ENCODE measurements at places on chromosomes 6 and 20. TPM values are rescaled to one million over a fixed set of nuclear protein-coding genes. Genes with fewer than 3 reads are reported as not detected.

Gene HLA-DQB1
- total RNA-seq = not detected

DNA sequence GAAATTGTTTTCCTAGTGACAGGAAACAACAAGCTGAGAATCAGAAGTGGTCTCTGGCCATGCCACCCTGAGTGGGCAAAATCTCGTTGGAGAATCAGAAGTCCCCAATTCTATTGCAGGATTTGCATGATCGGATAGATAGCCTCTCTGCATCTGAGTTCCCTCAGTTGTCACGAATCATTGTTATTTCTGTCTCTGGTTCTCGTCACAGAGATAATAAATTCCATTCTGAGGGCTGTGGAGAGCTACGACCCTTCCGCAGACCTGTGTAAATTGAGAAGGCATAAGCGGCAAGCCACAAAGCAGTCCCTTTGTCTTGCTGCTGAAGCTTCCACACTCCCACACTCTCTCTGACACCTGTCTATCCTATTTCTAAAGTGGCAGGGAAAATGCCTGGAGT, 102.4 kb upstream of the CNR1 start:
- no peak overlapping the region for H3K27ac ChIP-seq
- no peaks in the 10 kb centered on the region for H3K36me3 ChIP-seq
- H3K4me1 ChIP-seq = no peaks in the 10 kb centered on the region
- no peak overlapping the region for H3K4me3 ChIP-seq
- DNase-seq = no peak
- no peaks in the 10 kb centered on the region for H3K27me3 ChIP-seq

DNA sequence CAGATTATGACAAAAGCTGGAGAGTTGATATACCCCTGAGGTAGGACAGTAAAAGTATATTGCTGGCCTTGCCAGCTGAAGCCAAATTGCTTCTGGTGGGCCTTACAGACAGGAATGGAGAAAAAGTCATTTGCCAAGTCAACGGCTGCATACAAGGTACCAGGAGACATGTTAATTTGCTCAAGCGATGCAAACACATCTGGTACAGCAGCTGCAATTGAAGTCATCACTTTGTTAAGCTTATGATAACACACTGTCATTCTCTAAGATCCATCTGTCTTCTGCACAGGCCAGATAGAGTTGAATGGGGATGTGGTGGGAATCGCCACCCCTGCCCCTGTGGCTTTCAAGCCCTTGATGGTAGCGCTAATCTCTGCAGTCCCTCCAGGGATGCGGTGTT, 40.4 kb upstream of the POPDC3 start:
- no peaks in the 10 kb centered on the region for H3K4me1 ChIP-seq
- H3K4me3 ChIP-seq = no peak overlapping the region
- no peak overlapping the region for H3K27ac ChIP-seq
- H3K36me3 ChIP-seq = no peaks in the 10 kb centered on the region

Gene DNAH8
- total RNA-seq = under 0.01 TPM

- H3K4me1 ChIP-seq = peaks cover 10% of the 10 kb centered on the region
- H3K27ac ChIP-seq = peak overlapping the region; percentile 64
- H3K4me3 ChIP-seq = no peak overlapping the region
- H3K27me3 ChIP-seq = no peaks in the 10 kb centered on the region
Measured at GRCh38 chr6:5208057-5208456, 52.7 kb downstream of the LYRM4 start.

- H3K27me3 ChIP-seq = no peaks in the 10 kb centered on the region
- DNase-seq = peak; percentile 68
- H3K36me3 ChIP-seq = no peaks in the 10 kb centered on the region
- H3K4me3 ChIP-seq = no peak overlapping the region
- H3K27ac ChIP-seq = no peak overlapping the region
Measured at GRCh38 chr6:63899550-63899949, 263.9 kb downstream of the PHF3 start.

Gene HIVEP2
- 11.1 TPM for total RNA-seq

DNA sequence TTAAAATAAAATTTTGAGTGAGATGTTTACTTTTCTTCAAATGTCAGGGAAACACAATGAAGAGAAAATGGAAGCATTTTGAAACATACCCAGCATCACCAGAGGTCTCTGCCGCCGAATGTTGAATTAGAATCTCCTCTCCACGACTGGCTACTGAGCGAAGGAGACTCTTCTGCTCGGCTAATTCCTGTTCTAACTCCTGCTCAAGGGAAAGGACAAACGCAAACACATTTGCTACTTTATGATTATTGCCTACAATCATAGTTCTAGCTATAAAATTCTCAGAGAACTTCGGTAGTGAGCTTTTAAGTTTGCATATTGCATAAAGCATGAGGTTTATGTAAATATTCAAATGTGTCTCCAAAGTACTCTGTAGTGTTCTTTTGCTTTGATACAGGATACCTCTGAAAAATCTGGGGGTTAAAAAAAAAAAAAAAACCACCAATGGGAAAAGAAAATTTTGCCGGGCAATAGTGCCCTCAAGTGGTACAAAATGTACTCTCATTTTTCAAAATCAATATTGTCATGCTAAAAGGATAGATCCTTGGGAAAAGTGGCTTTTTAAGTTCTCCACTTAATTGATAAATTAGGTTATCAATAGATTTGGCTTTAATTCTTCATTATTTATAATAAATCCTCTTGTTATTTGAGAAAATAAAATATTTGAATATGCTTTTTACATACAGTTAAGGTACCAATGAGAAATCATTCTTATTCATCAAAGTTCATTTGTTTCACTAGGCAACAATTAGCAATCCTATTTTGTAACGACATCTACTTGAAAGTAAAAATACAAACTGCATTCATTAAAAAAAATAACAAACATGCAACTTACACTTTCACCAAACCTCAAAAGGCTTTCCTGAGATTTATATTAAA, 369.0 kb downstream of the SYNE1 start:
- DNase-seq = no peak
- H3K4me1 ChIP-seq = peaks cover 18% of the 10 kb centered on the region
- H3K27ac ChIP-seq = no peak overlapping the region

Gene PLCB4
- 28.3 TPM for total RNA-seq

- no peak overlapping the region for H3K4me3 ChIP-seq
- DNase-seq = peak; percentile 84
- H3K36me3 ChIP-seq = no peaks in the 10 kb centered on the region
- no peaks in the 10 kb centered on the region for H3K27me3 ChIP-seq
- H3K27ac ChIP-seq = no peak overlapping the region
Measured at GRCh38 chr6:130981409-130981808, 81.6 kb downstream of the EPB41L2 start.

DNA sequence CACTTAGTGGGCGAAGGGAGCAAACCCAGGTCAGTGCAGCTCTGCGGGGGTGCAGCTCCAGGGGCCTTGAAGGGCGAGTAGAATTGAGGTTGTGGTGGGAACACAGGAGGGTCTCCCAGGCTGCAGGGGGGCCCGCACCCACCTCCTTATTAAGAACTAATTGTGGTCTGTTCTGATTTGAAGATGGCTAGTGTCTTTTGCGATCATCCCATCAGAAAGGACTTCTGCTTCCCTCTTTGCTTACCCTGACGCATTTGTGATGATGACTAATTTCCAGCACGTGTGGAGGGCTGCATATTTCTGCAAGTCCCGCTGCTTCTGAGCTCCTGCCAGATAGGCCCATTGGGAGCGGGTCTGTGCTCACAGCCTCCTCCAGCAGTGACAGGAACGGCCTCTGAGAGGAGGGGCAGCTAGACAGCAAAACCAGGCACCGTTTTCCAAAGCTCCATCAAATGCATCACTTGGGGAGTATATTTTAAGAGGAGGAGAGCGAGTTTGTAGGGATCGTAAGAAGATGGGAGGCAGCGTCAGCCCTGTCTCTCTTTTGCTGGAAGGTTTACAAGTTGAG, 268.9 kb downstream of the CDH4 start:
- peaks cover 4% of the 10 kb centered on the region for H3K4me1 ChIP-seq
- no peaks in the 10 kb centered on the region for H3K27me3 ChIP-seq
- no peak overlapping the region for H3K4me3 ChIP-seq
- DNase-seq = peak; percentile 89
- H3K27ac ChIP-seq = no peak overlapping the region
- H3K36me3 ChIP-seq = no peaks in the 10 kb centered on the region

- no peak overlapping the region for H3K27ac ChIP-seq
- H3K4me1 ChIP-seq = no peaks in the 10 kb centered on the region
- H3K36me3 ChIP-seq = no peaks in the 10 kb centered on the region
- H3K27me3 ChIP-seq = no peaks in the 10 kb centered on the region
Measured at GRCh38 chr20:15138548-15139126, 801.2 kb upstream of the FLRT3 start.

GRCh38 chr6:107866606-107867301, 42.6 kb upstream of the SCML4 start:
- H3K4me3 ChIP-seq = no peak overlapping the region
- DNase-seq = peak; percentile 34
- H3K36me3 ChIP-seq = peaks cover 8% of the 10 kb centered on the region
- H3K4me1 ChIP-seq = peaks cover 3% of the 10 kb centered on the region

Gene ANKEF1
- total RNA-seq = 0.56 TPM

Gene CDH22
- total RNA-seq = not detected

Gene GNMT
- not detected for total RNA-seq

DNA sequence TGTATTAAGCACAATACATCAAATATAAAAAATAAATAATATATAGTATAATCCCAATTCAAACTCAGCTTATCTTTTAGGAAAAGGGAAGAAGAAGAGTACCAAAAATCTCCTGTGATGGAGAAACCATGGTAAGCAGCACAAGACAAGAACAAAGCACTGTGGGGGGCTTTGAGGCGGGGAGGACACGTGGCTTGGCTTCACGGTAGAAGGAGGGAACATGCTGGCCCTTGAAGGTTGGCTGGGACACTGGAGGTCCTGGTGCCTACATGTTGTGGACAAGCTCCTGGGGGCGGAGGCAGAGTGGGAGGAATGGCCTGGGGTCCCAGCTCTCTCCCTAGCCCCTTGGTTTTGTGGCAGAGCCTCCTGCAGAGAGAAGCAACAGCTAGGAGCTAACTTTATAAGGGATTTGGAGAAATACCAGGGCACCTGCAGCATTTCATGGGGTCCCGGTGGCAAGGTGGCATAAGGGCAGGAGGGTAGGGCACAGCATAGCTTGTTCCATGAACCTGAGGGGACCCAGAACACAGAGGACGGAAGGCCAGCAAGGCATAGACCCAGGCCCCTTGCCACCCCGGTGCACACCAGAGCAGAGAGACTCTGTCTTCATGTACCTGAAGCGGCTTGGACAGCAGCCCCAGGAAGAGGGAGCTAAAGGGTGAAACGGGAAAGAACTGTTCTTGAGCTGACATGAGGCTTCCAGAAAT, 72.0 kb downstream of the LY86 start:
- H3K27ac ChIP-seq = no peak overlapping the region
- DNase-seq = no peak
- H3K27me3 ChIP-seq = peaks cover 2% of the 10 kb centered on the region
- no peaks in the 10 kb centered on the region for H3K4me1 ChIP-seq
- H3K36me3 ChIP-seq = no peaks in the 10 kb centered on the region

- no peak for DNase-seq
- no peak overlapping the region for H3K27ac ChIP-seq
- no peaks in the 10 kb centered on the region for H3K4me1 ChIP-seq
- H3K36me3 ChIP-seq = no peaks in the 10 kb centered on the region
- H3K27me3 ChIP-seq = no peaks in the 10 kb centered on the region
Measured at GRCh38 chr6:80921861-80922460, 815.5 kb downstream of the BCKDHB start.

- H3K36me3 ChIP-seq = no peaks in the 10 kb centered on the region
- no peaks in the 10 kb centered on the region for H3K27me3 ChIP-seq
- H3K27ac ChIP-seq = no peak overlapping the region
- peaks cover 6% of the 10 kb centered on the region for H3K4me1 ChIP-seq
- no peak for DNase-seq
Measured at GRCh38 chr20:59972037-59972801, 14.0 kb downstream of the CDH26 start.

- no peaks in the 10 kb centered on the region for H3K4me1 ChIP-seq
- no peak overlapping the region for H3K4me3 ChIP-seq
- H3K27ac ChIP-seq = no peak overlapping the region
- H3K36me3 ChIP-seq = no peaks in the 10 kb centered on the region
- peaks cover 5% of the 10 kb centered on the region for H3K27me3 ChIP-seq
Measured at GRCh38 chr6:143039548-143039947, 21.1 kb upstream of the AIG1 start.

- peak; percentile 3 for DNase-seq
- no peaks in the 10 kb centered on the region for H3K4me1 ChIP-seq
- H3K27ac ChIP-seq = no peak within 1 kb of the TSS
- H3K4me3 ChIP-seq = peak within 1 kb of the TSS; percentile 33
- H3K27me3 ChIP-seq = peaks cover 46% of the 10 kb centered on the region
Measured at GRCh38 chr6:70956451-70957283, at the start of gene B3GAT2. Gene B3GAT2 (minus strand): TSS chr6:70957060. CDS start chr6:70956429, 631 bp downstream.

GRCh38 chr6:170091000-170091638, 199.8 kb downstream of the DLL1 start:
- H3K36me3 ChIP-seq = no peaks in the 10 kb centered on the region
- H3K4me3 ChIP-seq = no peak overlapping the region
- H3K27me3 ChIP-seq = no peaks in the 10 kb centered on the region
- DNase-seq = no peak
- H3K4me1 ChIP-seq = no peaks in the 10 kb centered on the region
- H3K27ac ChIP-seq = no peak overlapping the region

Gene HINT3
- 6.5 TPM for total RNA-seq
